Muscle of back (tissue), 13 donors: ENCODE measurements at places on chromosomes 4 and X.
A peak's percentile ranks its signal among the peaks of the same experiment; 100 is the strongest.

DNA sequence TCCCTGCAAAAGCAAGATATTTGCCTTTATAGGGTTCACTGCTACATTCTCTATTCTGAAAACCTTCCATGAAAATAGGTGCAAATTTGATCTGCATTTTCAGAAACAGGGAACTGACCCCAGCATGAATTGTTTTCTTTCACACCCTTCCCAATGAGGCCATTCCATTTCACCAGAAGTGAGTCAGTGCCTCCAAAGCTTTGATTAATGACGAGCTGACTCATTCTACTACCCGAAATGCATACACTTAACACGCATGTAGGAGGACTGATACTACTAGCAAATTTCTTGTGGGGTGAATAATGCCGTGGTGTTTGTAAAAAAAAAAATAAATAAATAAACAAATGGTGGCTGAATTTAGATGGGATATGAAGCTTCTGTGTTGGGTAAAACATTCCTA lies 146.9 kb upstream of the FGF13 start:
- DNase-seq: peak; percentile 41

GRCh38 chrX:17632942-17633341 lies 104.4 kb upstream of the SCML1 start:
- DNase-seq: no peak

GRCh38 chr4:153603258-153603657 lies 80.8 kb upstream of the TLR2 start:
- no peak for DNase-seq

- DNase-seq: no peak
Measured at GRCh38 chr4:3871181-3871852, 105.1 kb downstream of the ADRA2C start.

GRCh38 chr4:186878203-186878776 lies 154.6 kb upstream of the FAT1 start:
- peak; percentile 14 for DNase-seq
